ENCODE measurements at places on chromosomes 5 and 9.

DNA sequence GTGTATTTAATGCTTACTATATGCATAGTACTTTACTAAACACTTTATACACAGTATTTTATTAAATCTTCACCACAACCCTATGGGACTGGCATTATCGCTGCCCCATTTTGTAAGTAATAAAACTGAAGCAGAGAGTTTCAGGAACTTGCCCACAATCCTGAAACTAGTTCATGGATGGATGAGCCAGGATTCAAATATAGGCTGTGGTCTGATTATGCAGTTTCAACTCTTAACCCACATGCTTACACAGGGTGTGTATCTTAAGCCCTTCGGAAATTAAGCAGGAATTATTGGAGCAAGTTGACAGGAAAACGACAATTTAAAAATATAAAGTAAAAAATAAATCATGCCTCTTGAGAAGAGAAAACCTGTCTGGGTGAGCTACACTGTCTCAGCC, 109.0 kb downstream of the ATP10B start:
- no peak for DNase-seq

- DNase-seq: peak; percentile 11
Observed at GRCh38 chr9:100222674-100223073, 123.6 kb downstream of the INVS start.

- DNase-seq: no peak
Observed at GRCh38 chr5:62288118-62288517, 17.9 kb upstream of the KIF2A start.

GRCh38 chr5:154729613-154730012, 25.6 kb upstream of the LARP1 start:
- no peak for DNase-seq

DNA sequence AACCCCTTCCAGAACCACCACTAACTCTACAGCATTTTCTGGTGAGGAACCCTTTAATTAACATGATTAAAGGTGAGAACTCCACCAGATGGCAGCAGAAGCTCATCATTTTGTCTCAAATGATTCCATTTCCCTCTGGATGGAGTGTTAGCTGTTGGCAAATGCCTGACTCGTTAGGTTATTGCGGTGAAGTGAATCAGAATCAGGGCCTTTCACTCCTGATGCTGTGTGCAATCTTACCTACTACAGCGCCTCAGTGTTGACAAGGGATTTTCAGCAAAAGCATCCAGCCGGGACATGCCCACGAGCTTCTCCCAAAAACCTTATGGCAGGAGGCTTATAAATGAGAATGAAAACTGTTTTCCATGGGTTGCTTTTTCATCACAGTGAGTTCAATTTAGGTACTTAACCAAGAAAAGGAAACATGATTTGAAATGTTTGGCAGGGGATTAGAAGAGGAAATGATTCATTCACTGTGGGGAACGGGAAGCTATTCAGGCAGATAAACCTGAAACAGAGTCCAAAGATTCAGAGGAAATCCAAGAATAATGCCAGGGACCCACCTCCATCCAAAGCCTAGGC, 48.0 kb upstream of the CAST start:
- peak; percentile 45 for DNase-seq

DNA sequence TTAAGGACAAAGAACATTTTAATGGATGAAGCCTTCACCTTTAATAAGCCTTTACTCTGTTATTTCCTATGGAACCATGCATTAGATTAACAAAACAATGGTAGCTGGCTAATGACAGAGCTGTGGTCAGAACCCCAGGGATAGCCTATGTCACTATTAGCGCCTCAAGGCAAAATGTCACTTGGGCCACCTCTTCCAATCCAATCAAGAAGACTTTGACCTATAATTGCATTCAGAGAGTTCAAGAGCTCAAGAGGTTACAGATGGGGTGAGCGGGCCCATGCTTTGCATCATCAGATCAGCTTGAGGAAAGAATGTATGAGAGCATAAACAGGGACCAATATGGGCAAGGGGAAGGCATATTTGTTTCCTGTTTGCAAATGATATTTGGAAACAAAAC, 425.1 kb downstream of the ARHGEF28 start:
- no peak for DNase-seq

DNA sequence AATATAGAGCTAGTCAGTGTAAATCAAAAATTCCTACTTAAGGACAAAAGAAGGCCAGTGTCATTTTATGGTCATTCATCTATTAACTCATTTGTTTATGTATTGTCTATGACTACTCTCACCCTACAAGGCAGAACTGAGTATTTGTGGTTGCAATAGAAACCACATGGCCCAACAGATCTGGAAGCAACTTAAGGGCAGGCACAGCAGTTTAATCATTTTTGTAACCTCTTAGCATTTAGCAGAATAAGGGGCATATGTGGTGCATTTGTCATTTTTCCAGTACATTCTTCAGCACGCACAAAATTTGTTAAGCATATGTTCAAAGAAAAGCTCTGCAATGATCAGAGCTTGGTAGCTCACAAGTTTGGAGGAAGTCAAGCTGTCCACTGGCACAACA, 1.1 kb downstream of the FKBP15 start:
- DNase-seq: no peak

- no peak for DNase-seq
Observed at GRCh38 chr5:168670881-168671575, 91.9 kb upstream of the PANK3 start.

DNA sequence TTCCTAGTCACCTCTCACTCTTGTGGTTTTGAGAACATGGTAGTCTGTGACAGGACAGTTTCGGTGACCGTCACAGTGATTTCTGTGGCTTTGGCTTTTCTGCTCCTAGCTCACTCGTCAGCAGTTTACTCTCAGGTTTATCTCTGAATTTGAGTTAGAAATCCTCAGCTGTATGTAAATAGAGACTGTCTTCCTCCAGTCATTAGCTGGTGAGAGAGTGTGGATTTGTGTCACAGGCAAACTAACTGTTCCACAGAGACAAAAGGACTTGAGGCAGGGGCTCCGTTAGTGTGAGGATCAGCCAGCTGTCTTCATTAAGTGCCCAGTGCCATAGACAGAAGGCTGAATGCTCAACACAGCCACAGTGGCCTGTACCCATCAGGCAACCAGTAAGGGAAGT, 131.4 kb downstream of the CD180 start:
- DNase-seq: no peak

DNA sequence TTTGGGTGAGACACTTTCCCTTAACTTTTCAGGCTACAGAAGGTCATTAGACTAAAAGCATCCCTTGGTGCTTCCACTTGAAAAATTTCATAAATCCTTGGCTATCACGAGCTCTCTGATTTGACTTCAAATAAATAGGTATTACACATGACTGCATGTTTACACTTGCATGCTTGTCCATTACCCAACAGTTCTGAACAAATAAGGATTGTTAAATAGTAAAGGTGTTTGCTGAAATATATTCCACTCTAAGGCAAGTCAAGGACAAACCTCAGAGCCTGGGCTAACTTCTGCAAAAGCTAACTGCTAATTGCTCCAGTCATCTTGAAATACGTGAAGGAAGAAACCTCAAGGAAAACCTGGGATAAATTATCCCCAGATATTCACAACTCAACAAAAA, 14.5 kb downstream of the FBXW2 start:
- no peak for DNase-seq

DNA sequence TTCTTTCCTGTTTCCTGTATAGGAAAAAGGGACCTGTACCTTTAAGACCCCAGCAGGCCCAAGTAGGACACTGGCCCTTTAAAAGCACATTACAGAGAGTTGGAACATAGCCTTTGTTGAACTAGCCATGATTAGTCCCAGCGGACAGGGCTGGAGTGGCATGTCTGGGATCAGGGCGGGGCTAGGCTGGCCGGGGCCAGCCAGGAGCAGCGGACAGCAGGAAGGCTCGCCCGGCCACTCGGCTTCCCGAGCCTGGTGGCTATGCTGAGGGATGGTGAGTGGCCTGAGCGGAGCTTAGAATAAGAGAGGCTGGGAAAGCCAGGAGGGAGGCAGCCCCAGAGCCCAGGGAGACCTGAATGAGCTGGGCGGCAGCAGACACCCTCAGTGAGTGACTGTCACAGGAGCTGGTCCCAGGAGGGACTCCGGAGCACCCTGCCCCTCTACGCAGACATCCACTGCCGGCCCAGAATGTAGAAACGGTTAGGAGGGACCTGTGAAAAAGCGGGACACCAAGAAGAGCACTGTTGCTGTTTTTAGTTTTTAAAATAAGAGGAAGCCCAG, 92.1 kb downstream of the DAB2IP start:
- DNase-seq: no peak

GRCh38 chr5:16144416-16144815, 35.2 kb downstream of the MARCHF11 start:
- DNase-seq: no peak

GRCh38 chr5:126692971-126693370, 84.0 kb upstream of the LMNB1 start:
- no peak for DNase-seq

DNA sequence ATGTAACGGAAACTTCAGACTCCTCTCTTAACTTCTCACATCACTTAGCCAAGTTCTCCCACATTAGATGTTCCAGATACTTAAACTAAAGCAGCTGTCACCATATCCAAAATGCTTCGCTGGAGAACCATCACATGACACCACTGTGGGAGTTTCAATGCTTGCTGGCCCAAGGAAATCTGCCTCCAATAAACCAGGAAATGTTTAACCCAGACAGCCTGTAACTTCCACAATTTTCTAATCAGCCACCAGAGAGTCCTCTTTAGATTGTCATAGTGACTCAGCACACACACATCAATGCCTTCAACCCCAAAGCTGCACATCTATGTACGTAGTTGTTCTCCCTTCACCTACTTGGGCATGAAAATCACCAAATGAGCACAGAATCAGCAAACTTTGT, 118.7 kb downstream of the LPAR1 start:
- DNase-seq: no peak

- DNase-seq: no peak
Observed at GRCh38 chr5:74402553-74402952, 238.0 kb downstream of the ENC1 start.

- no peak for DNase-seq
Observed at GRCh38 chr9:79600466-79600865, 28.7 kb downstream of the TLE4 start.

- DNase-seq: no peak
Observed at GRCh38 chr9:133144904-133145851, 18.5 kb downstream of the GBGT1 start.

- DNase-seq: no peak
Observed at GRCh38 chr5:55904152-55904551, 53.0 kb downstream of the IL31RA start.

DNA sequence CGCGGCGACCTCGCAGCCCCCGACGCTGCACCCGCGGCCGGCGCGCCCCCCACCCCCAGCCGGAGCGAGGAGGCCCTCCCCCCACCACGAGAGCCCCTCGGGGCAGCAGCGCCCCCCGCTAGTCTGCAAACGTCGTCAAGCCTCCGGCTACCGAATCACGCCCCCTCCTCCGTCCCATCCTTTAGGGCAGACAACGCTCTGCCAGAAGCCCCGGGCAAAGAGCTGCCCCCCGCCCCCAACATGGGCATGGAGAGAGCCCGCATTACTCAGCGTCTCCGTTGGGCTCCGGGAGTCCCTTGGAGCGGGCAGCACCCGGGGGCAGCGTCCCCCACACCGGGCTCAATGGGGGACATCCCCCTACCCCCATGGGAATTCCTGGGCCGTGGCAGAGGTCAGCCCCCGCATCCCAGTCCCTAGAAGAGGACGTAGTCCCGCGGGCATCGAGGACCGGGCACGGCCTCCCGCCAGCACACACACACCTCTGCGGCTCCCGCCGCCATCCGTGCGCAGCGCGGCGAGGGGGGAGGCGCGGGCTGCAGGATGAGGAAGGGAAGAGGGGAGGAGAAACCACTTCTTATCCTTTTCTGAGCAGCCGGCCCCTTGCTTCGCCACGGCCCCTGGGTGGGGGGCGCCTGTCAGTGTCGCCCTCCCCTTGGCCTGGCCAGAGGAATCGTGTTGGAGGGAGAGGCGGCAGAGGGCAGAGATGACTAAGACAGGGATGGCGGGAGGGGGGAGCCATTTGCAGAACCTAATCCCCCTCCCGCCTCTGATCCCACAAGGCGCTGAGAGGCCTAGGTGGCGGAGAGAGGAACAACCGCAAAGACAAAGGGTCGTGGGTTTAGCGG, 750 bp downstream of the DNM1 start:
- DNase-seq: no peak

DNA sequence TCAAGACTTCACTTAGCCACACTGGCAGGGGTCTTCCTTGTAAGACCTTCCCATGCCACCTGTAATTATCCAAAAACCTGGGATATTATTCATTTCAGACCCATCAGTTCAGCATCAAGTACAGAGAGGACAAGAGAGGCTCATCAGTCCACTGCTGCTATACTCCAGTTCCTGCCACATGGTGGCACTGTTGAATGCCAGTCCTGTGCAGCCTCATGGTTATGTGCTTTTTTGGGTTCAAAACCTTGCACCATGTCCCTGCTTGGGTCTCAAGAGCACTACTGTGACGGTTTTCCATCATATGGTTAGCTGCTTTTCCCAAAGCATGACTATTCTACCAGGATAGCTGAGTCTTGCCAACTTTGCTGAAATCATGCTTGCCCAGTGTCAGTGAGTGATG, 8.5 kb downstream of the PTGS1 start:
- no peak for DNase-seq

All from hematopoietic multipotent progenitor cell treated with erythropoietin and hydrocortisone succinate and interleukin-3 and kit ligand, for 15 days (in vitro differentiated cells).